Mammary epithelial cell (primary cell): ENCODE measurements at places on chromosomes 12 and 14. TPM values are rescaled to one million over a fixed set of nuclear protein-coding genes. Genes with fewer than 3 reads are reported as not detected.

- peak; percentile 45 for DNase-seq
Observed at GRCh38 chr12:85872497-85873091, 1.5 kb upstream of the NTS start.

Gene ASCL1
- polyA plus RNA-seq = not detected

GRCh38 chr14:25516838-25517237 lies 466.9 kb upstream of the STXBP6 start:
- no peak for DNase-seq

Gene GPHB5
- not detected for polyA plus RNA-seq

DNA sequence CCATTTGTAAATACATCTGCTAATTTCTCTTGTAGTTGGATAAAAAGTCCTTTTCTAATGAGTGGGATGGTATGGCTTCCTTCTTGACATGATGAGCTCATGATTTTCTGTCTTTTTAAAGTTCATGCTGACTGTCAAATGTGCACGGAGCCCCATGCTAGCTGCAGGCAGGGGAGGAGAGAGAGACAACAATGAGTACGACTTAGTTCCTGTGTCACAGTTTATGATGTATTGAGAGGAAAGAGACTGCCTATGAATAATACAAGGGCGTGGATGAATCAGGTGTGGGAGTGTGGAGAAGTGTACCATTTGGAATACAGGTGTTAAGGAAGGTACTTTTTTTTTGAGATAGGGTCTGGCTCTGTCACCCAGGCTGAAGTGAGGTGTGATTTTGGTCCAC lies 10.7 kb upstream of the TBC1D30 start:
- no peak for DNase-seq

Gene ART4
- polyA plus RNA-seq = not detected

DNA sequence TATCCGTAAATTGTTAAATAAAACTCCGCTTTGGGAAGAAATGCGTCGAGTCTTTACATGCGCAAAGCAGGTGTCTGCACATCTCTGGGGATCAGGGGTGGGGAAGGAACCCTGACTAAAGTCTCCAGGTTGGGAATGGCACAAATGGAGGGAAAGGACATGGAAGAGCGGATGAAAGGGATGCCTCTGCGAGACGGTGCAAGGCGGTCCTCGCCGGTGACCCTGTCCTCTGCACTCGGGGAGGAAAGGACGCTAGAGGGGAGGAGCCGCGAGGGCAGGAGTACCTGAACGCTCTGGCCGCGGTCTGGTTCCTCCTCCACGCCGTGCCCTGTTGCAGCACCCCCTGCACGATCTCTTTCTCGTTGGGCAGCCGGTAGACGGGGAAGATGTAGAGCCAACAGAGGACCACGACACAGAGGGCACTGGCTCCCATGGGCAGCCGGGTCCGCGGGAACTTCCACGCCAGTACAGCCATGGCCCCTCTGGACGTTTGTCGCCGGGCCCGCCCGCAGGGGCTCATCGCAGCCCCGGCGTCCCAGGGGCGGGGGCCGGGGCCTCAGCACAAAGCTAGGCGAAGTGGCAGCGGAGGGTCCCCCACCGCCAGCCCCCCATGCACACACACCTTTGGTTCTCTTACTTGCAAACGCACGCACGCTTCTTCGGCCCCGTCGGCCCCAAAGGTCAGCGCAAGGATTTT lies 646 bp downstream of the ST8SIA1 start:
- DNase-seq = no peak

Gene MGP
- polyA plus RNA-seq = 1.4 TPM

DNA sequence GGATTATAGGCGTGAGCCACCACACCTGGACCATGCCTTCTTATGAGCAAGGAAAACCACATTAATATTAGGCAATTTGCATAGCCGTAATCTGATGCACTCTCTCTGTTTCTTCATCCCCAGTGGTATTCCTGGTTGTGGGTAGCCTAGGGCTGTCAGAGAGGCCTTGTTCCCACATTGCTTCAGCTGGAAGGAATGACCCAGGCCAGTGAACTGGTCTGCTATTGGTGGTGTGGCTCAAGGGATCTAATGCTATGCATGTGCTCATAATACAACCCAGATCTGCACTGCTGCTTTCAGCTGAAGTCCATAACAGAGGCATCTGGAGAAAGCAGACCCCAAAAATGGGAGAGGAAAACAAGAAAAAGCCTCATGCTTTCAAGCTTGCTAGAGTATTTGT lies 33.1 kb upstream of the G2E3 start:
- DNase-seq = peak; percentile 74

GRCh38 chr12:43406801-43407200 lies 145.2 kb downstream of the ADAMTS20 start:
- DNase-seq = no peak

DNA sequence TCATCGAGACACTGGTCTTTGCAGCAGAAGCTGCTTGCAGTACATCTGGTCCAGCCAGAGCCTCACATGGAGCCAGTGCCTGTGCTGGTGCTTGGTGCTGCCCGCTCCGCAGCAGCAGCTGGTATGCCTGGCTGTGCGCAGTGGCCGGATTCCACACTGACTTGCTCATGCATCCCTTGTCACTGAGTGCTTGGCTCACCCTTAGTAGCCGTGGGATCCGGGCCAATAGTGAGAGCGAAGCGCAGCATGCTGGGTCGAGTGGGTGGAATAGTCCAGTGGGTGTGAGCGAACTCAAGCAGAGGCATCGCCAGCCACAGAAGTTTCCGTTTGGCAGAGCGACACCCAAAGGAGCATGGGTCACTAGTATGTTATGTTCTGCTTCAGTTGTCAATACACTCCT lies 10.1 kb upstream of the FBXO33 start:
- DNase-seq = no peak

DNA sequence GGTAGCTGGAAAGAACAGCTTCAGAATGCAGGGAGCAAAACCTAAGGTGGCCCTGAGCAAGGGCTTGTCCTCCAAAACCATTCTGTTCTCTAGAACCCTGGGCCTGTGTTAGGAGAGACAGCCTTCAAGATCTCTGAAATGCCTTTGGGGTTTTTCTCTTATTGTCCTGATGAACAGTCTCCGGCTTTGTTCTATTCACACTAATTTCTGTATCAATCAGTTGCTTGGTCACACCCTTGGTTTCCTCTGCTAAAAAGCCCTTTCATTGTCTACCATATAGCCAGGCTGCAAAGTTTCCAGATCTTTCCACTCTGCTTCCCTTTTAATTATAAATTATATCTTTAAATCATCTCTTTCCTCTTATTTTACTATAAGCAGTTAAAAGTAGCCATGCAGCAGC lies 219.9 kb upstream of the ARID2 start:
- no peak for DNase-seq

DNA sequence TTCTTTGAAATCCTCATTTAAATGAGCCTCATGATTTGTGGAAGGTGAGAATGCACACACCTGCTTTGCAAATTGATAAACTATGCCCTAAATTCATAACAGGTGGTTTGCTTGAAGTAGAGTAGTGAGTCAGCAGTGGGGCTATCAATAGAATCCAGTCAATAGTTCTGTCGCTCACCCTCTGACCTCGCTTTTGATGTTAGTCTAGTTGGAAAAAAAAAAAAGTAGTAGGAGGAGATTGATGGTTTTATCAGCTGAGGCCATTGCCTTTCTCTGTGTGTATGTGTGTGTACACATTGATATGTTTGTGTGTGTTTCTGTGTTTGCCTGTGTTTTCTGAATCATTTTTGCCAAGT lies 267.3 kb downstream of the SNAPC1 start:
- DNase-seq = no peak

Gene RIN3
- 2.4 TPM for polyA plus RNA-seq

- DNase-seq = no peak
Observed at GRCh38 chr14:101004176-101004575, 100.7 kb upstream of the RTL1 start.

GRCh38 chr12:6942331-6942665 lies 1.3 kb upstream of the RNU7-1 start:
- DNase-seq = no peak

Gene WNT1
- polyA plus RNA-seq = not detected

- peak; percentile 54 for DNase-seq
Observed at GRCh38 chr12:65307169-65307501, 28.7 kb downstream of the MSRB3 start.

DNA sequence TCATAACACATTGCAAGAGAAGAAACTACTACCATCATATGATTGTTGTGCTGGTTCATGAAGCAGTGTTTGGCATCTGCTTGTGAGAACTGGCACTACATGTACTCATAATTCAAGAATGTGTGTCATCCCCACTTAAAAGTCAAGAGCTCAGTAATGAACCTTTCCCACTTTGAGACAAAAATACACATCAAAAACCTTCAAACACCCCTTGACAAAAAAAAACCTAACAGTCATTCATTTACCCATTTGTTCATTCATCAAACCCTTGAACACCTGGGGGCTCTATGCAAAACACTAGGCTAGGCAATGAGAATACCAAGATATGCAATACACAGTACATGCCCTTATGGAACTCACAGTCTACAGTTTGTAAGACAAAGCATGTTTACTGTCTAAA lies 40.0 kb downstream of the KIF21A start:
- peak; percentile 56 for DNase-seq

Gene VRTN
- not detected for polyA plus RNA-seq

Gene ZDHHC22
- polyA plus RNA-seq = not detected

GRCh38 chr12:130357241-130357640 lies 19.6 kb downstream of the PIWIL1 start:
- DNase-seq = no peak

GRCh38 chr12:38424436-38424835 lies 107.9 kb downstream of the ALG10B start:
- DNase-seq = peak; percentile 84

DNA sequence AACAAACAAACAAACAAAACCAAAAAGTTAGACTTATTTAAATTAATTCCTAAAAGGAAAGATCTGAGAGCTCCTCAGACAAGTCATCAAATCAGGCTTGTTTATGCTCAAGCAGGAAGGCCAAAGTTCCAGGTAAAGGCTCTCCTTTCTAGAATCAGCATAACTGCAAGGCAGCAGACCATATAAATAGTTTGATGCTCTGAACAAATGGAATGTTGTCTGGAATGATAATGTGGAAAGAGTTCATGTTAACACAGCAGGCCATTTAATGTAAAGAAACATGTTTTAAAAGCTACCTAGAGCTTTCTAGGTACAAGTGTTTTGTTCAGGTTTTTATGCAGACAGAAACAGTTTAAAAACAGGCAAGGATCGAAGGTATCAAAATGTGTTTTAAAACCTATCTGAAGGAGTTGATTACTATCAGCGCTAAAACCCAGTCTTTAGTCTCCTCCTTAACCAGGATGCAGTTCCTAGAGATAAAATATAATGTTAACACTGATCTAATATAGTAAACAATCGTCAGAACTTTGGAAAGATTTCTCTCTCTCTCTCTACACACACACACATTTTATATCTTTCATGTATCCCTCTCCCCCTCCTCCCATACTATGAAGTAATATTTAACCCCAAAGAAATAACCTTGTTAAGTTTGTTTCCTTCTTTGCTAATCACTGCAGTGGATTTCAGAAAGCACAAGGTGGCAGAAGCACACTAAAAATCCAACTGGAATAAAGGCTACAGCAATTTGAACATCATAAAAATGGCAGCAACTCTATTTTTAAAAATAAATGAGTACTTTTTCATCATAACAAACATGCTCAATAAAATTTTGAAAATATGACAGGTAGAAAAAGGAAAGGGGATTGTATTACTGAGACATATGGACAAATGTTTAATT lies 135.5 kb downstream of the PAWR start:
- DNase-seq = peak; percentile 28

GRCh38 chr14:59699442-59699841 lies 122.8 kb upstream of the CCDC175 start:
- no peak for DNase-seq

DNA sequence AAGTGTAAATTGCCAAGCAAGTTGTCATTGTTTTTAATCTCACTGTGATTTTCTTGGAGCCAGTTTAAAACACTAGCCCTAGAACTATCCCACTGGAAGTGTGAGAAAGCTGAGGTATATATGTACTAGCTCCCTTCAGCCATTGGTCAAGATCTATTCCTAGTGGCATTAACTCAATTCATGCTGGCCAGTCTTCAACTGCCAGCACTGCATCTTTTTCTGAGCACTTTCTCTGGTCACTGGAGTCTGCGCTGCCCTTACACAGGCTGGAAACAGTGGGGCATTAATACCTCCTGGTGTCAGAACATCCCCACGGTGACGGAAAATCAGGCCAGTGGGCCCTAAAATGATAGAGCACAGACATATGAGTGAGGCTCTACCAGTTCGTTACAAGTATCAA lies 4.0 kb upstream of the NOVA1 start:
- DNase-seq = no peak

DNA sequence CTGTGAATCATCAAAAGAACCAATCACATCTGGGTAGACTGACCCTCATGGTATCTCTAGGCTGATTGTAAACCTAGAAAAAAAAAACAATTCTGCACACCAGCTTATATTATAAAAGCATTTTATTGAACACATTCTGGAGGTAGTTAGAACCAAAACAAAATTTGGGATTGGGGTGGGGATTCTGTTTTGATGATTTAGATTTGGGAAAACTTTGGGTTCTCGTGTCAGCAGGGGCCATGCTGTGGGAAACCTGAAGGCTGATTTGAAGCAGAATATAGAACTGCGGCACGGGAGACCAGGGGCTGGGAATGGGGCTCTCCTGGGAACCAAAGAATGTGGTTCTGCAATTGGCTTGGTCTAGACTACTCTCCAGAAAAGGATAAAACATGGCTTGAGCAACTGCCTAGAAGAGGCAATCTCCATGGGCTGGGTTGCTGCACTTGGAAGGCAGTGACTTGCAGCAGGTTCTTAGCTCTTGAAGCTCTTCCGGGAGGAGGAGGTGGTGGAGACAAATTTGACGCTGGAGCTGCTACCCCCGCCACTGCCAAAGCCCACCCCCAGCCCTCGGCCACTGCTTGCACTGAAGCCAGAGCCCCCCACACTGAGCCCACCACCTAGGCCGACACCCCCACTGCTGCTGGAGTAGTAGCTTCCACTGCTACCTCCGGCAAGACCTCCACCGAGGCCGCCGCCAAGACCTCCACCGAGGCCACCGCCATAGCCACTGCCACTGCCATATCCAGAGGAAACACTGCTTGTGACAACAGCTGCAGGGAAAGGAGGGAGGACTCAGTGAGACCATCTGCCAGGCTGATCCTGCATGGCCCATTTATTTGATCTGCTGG lies 5.5 kb downstream of the KRT5 start:
- peak; percentile 39 for DNase-seq

DNA sequence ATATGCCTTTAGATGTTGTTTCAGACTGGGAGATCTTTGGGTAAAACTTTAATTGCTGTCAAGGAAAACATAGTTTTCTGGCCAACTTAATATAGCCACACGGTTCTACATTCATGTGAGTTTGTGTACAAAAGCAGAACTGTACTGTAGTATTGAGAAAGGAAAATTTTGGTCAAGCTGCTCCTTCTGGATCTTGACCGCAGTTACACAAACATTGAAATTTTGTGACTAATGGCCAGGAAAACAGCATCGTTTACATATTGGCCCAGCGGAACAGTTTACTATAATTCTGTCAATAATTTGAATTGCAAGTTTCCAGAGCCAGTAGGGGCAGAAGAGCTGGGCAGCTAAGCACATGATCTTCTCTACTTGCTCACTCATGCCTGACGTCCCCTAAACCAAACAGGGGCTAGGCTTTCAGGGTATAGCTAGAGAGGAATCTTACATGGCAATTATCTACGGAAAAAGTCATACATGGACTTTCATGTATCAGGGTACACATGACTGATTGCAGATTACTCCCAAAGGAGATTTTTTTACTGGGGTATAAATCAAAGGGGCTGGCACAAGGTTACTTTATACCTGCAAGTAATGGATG lies 11.4 kb upstream of the ART4 start:
- DNase-seq = no peak

Gene RNASE2
- not detected for polyA plus RNA-seq

- no peak for DNase-seq
Observed at GRCh38 chr12:28776220-28776619, 372.9 kb upstream of the FAR2 start.

Gene CDH24
- polyA plus RNA-seq = 4.2 TPM

Gene NDRG2
- 4.0 TPM for polyA plus RNA-seq
